Ureter (tissue), 1 donor: ENCODE measurements at places on chromosomes 16 and 17.

- peak; percentile 57 for DNase-seq
Measured at GRCh38 chr16:22007509-22008214, at the start of gene MOSMO. Gene MOSMO, plus strand, starts transcription at chr16:22008111. Its CDS starts 191 bp downstream, at chr16:22008302.

DNA sequence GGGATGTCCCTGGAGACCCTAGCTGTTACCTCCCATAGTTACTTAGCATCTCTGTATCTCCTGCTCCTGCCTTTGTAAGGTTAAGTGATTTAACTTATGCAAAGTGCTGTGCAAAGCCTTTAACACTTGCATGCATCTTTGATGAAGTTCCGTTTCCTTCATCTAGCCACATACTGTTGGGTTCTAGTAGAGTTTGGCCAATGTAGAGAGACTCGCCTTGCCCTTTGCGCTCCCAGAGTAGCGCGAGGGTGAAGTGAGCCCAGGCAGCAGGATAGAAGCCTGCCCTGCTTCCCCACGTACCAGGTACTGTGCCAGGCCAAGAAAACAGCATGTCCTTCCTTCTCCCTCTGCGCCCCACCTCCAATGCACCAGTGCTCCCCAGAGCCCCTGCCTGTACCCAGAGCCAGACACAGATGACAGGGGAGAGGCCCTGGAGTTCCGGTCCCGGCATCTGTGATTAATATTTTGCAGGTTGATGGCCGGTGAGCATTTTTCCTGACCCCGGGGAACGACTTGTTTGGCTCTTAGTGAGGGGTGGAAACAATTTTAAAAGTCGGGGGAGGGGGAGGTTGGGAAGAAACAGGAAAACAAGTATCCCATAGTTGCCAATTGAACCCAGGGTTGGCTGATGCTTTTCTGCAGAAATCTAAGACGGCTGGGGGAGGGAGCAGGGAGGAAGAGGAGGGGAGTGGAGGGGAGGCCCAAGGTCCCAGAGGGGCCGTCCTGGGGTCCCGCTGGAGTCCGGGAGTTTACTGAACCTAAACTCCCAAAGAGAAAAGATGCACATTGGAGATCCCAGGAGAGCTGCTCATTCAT lies 13.1 kb upstream of the CDC42EP4 start:
- no peak for DNase-seq

GRCh38 chr17:57608369-57609124 lies 136.6 kb downstream of the CCDC182 start:
- no peak for DNase-seq

DNA sequence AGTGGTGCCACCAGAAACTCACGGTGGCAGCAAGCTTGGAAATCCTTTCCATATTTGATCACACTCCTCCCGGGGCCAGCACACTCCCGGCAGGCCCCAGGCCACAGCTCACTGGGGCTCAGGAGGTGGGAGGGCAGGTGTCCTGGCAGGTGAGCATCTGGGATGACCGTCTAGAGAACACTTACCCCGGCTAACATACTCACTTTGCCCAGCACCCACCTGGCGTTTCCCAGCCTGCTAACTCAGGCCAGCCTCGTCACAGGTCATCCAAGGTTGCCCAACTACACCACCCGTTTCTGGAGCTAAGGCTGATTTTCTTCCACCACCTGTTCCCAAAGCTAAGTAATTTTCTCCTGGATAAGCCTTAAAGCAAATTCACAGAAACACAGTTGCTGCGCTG lies 24.9 kb downstream of the FBXO31 start:
- DNase-seq = no peak

GRCh38 chr16:19601083-19601976 lies 45.8 kb downstream of the VPS35L start:
- DNase-seq = no peak
